Foreskin keratinocyte (primary cell): ENCODE measurements at places on chromosomes 5 and 9. TPM values are rescaled to one million over a fixed set of nuclear protein-coding genes. Genes with fewer than 3 reads are reported as not detected.

TMC1 gene
- not detected in 2 replicates for total RNA-seq

PCDHA13 gene
- total RNA-seq = 0.03 and 0.04 TPM in 2 replicates

NR2F1 gene
- total RNA-seq = not detected in 2 replicates

DNA sequence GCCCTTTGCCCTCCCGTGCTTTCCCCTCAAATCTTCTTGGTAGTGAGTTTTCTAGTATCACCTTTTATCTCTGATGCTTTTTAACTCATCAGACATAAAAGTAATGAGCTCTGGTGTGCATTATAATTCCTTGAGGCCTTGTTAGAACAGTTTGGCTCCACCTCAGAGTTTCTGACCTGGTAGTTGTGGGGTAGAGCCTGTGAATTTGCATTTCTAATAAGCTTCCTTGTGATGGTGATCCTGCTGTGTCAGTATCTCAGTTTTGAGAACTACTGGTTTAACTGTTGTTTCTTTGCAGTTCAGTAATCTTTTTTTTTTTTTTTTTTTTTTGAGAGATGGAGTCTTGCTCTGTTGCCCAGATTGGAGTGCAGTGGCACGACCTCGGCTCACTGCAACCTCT lies 31.1 kb downstream of the UBE2D2 start:
- no peak for DNase-seq

DNA sequence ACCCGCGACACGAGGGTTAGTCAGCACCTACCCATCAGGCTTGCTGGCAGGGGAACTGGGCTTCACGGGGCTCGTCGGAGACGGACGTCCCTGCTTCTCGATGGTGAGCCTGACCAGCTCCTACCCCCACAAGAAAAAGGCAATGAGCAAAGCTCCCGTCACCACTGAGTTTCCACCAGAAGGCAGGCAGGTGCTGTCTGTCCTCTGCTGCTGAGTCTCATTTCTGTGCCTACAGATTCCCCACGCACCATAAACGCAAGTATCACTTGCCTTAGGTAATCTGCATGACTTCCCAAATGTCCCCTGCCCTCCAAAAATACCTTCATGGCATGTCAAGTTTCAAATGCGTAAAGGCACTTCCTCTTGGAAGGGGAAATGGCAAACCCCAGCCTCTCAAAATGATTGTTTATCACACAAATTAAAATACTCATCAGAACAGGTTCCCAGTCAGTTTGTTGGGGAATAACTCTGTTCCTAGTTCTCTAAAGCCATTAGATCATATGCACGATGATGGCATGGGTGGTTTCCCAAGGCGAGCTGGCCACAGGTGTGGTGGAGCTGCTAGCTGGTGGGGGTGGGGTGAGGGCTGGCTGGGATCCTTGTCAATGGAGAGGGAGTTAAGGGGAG lies 85.0 kb downstream of the PRRT1B start:
- DNase-seq = no peak

- no peak for DNase-seq
Observed at GRCh38 chr5:150121448-150122157, 34.0 kb downstream of the PDGFRB start.

- DNase-seq = no peak
Observed at GRCh38 chr5:133870661-133871060, 97.8 kb downstream of the C5orf15 start.

- no peak for DNase-seq
Observed at GRCh38 chr9:81375187-81376100, 313.9 kb downstream of the TLE1 start.
